ENCODE measurements at places on chromosomes 7 and 10. TPM values are rescaled to one million over a fixed set of nuclear protein-coding genes. Genes with fewer than 3 reads are reported as not detected.
A peak's percentile ranks its signal among the peaks of the same experiment; 100 is the strongest.

The FLNC gene
- 202 TPM for total RNA-seq

The CHAT gene
- not detected for total RNA-seq

The KIAA1217 gene
- 2.6 TPM for total RNA-seq

DNA sequence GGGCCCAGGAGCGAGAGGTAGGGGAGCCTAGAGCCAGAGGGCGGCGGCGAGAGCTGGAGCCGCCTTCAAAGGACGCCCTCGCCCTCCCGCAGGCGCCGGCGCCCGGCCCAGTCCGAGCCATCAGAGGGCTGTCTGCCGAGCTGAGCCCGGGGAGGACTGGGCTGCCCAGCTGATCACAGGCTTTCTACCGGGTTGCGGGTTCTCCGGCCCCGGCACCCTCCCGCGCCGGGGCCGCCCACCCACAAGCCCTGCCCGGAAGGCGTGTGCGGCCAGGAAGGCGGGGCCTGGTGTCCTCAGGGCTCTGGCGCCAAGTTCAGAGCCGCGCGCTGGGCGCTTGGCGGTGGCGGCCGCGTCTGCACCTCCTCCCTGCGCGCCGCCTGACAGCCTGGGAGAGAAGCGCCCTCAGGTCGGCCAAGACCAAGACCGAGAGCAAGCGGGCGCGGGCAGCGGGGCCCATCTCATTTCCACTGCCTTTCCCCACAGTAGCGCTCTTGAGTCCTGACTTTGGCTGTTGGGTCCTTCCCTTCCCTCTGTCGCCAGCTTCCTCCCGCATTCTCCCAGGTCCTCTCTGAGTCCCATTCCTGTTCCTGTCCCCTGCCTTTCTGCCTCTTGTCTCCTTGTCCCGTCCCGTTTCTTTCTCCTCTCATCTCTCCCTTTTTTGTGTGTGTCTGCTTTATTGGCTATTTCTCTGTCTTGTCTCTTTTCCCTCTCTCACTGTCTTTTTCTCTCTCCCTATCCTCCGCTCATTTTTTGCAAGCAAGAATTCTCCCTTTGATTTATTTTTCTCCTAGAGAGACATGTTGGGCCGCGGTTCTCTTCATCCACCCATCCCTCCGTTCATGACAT, 60.6 kb upstream of the MSMB start:
- peak; percentile 64 for DNase-seq

- DNase-seq: no peak
These were observed 179.9 kb downstream of the NRP1 start for GRCh38 chr10:33154590-33154989.

DNA sequence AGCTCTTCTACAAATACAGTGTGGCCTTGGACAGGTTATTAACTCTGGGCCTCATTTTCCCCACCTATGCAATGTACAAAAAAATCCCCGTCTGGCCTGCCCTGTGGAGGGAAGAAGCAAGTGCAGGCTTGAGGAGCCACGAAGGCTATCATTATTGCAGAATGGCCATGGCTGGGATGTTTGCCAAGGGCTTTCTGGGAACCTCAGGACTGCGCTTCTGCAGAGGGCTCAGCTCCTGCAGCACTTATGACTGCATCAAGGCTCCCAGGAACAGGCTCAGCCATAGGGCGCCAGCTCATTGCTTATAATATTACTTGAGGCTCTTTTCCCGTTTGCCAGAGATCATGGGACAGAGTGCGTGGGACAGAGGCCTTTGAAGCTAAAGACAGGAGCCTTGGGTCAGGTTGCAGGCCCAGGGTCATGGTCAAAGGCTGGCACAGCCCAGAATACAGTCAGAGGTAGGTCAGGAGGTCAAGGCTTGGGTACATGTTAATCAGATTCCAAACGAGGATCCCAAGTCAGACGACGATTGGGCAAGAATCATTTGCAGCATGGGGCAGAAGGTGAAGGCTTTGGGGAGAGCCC, 20.6 kb upstream of the C10orf105 start:
- peak; percentile 74 for DNase-seq
